ENCODE measurements at places on chromosomes 1 and 21.

DNA sequence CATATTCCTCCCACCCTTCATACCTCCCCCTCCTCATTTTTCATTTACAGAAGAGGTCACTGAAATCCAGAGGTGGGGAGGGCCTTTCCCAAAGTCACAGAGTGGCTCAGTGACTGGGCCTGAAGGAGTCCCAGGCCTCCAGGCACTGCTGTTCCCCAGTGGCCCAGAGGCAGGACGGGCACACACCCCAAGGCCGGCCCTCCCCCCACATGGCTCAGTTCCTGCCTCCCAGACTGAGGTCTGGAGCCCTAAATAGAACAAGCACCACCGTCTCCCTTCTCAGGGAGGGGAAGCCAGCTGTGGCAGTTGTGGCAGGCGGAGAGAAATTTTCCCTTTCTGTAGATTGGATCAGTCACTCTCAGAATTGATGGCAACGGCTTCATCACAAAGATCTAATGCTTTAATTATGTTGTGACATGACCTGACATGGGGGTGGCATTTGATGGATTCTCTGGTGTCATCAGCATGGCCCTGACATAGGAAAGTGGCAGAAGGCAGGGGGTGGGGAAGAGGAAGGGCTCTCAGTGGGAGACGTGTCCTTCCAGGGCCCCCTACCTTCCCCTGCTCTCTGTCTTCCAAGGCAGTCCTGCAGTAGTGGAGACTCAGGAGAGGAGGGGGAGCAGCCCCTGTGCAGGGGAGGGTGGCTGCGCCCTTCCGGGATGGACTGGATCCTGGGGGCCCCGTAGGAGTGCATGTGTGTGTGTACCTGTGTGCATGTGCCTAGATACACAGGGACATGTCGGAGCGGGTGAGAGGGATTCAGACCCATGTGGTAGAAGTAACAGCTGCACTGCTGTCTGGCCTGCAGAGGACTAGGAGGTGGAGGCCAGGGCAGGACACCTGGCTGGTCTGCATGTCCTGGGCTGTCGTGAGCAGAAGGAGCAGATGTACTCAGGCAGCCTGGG is 41.2 kb upstream of the FOXO6 start:
- DNase-seq, result no peak

DNA sequence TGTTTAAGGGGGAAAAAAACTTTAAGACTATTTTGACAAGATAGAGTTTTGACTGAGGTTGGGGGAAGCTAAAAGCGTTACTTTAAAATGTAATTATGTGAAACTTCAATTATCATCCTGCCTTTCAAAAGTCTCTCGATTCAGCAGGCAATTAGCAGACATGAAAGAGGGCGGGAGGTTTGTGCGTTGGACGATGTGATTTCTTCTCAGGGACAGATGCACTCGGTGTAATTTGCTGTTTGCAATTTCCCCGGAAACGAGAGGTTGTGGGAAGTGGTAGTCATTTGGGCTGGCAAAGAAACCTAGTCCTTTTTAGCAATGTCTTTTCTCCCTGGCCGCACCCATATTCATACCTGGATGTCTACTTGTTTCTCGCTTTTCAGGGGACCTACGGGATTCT is 27.1 kb downstream of the KAZN start:
- DNase-seq, result no peak

DNA sequence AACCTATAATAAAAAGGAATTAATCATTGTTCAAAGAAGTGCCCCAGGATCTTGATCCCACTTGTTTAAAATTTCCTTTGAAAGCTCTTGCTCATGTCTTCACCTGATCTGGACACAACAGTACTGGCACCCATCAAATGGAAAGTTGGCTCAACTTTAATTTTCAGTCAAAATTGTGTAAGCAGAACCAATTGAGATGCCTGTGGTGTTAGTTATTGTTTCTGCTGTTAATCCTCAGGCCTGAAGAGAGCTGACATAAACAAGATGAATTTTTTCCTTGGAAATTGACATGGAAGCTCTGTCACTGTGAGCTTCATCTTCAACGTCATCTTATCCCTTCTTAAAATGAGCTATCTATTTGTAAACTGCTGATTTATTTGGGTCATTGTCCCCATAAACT is 88.3 kb upstream of the TNFSF4 start:
- no peak for DNase-seq

- no peak for DNase-seq
These were observed 46.3 kb downstream of the POFUT2 start for GRCh38 chr21:45241357-45241756.

- no peak for DNase-seq
These were observed 75.6 kb upstream of the CNTN2 start for GRCh38 chr1:204967451-204967850.

GRCh38 chr1:54836594-54836993 is 35.5 kb upstream of the TTC22 start:
- DNase-seq, result no peak

DNA sequence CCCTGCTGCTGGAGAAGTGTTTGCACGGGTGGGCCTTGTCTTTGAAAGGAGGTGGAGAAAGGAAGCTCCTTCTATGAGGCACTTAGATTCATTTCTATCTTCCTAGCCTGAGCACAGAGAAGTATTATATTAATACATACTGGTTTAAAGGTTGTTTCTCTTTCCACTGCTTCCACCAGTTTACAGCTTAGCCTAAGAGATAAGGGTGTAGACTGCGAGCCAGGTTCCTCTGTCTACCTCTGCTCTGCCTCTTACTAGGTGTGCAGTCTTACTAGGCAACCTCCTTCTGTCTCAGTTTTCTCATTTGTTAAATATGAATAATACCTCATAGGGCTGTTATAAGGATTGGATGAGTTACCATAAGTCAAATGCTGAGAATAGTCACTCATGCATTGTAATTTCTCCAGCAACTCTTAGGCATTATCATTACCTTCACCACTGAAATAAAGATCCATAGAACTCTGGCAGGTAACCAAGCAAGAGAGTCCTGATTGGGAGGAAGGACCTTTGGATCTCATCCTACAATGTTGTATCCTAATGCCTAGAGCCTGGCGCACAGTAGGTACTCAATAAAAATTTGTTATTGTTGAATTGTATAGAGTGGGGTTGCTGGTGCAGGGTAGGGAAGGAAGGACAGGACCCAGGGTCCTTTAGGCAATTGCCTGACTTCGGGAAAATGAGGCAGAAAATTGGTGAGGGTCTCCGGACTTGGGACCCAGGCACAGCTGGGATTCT is 95.1 kb downstream of the TBX19 start:
- no peak for DNase-seq

GRCh38 chr1:32650248-32650751 is at the start of gene ZBTB8OS:
ZBTB8OS (minus strand) TSS chr1:32650550; CDS start chr1:32650529, 21 bp downstream.
- DNase-seq, result peak; percentile 94

DNA sequence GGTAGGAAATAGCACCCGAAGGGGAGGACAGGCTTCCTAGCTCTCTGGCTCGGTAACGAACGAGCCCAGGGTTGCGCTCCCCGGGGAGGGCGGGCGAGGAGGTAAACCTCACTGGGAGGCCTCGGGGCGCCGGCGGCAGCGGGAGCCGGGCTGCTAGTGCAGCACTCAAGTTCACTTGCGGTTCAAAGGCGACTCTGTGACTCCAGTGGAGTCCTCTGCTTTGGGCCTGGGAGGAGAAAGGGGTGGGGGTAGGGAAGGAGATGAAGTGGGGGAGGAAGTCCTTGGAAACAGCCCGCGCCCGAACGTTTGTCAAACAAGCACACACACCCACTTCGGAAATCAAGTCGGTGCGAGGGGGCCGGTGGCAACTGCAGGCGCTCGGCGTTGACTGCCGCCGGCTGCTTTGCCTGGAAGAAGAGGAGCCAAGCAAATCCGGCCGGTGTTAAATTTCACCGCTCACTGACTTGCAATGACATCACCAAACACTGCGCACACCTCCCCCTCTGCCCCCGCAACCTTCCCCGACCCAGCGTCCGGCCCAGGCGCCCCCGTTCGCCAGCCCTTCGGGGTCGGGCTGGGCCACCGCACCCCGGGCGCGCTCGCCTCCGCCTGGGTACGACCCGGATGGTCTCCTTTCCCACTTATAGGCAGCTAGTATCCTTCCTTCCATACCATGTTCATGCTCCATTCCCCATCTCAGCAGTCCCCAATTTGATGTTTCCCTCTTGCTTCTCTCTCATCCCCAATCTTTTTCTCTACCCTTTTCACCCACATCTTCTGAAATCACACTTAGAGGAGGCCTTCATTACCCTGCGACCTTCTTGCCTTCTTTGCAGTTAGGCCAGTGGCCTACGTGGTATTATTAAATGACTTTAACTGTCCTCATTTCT is at the start of gene COL24A1:
COL24A1 (minus strand) TSS at position 207 of the 890 bp plus-strand sequence. CDS start 376 bp downstream, outside the sequence.
- DNase-seq, result peak; percentile 34

- DNase-seq, result no peak
These were observed 114.9 kb downstream of the SEC16B start for GRCh38 chr1:177854951-177855350.

GRCh38 chr1:63103682-63104081 is 218.7 kb upstream of the FOXD3 start:
- DNase-seq, result no peak

DNA sequence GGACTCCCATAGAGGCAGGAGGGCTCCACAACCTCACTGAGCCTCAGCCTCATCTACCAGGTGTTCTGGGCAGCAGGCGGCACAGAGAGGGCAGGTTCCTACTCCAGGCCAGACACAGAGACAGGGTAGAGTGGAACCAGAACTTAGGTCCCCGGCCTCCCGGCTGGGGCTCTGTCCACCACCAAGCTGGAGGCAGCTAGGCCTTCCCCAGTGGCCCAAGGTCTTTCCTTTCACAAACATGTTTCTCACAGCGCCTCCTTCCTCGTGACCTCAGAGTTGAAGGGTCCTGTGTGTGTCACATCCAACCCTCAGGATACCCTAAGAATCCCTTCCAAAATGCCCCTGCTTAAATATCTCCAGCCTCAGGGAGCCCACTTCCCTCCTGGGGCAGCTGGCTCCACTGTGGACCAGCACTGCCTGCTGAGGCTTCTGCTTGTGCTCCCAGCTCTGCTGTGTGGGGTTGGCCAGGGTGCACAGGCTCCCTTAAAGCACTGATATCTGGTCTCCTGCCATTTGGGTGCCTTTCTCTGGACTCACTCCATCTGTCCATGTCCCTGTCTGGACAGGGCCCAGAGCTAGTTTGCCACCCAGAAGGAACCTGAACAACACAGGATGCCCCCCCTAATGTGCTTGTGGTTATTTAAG is 33.2 kb upstream of the MAGOH start:
- no peak for DNase-seq

DNA sequence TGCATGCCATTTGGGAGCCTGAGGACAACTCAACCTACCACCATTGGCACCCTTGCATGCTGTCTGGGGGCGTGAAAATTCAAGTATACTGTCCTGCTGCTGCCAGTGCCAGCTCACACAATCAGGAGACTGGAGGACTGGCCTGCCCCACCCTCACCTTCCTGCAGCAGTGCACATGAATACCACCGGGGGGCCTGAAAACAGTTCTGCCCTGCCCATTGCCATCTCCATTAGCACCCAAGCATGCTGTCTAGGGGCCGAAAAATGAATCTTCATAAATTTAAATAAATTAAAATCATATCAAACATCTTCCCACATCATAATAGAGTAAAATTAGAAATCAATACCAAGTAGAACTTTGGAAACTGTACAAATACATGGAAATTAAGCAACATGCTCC is 322.1 kb upstream of the TMPRSS15 start:
- no peak for DNase-seq

DNA sequence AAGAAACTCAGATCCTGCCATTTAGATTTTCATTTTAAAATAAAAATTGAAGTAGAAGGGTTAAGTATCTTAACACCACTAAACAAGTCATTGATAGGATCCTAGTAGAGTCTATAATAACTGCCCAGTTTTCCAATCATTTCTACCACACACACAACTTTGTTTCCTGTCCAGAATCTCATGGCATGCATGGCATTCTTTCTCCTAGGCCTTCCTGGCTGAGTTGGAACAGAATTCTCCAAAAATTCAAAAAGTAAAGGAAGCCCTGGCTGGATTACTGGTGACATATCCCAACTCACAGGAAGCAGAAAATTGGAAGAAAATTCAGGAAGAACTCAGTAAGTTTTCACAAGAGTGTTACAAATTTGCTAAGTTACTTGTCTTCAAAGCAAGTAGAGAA is 111.4 kb upstream of the BMP8A start:
- DNase-seq, result peak; percentile 27

DNA sequence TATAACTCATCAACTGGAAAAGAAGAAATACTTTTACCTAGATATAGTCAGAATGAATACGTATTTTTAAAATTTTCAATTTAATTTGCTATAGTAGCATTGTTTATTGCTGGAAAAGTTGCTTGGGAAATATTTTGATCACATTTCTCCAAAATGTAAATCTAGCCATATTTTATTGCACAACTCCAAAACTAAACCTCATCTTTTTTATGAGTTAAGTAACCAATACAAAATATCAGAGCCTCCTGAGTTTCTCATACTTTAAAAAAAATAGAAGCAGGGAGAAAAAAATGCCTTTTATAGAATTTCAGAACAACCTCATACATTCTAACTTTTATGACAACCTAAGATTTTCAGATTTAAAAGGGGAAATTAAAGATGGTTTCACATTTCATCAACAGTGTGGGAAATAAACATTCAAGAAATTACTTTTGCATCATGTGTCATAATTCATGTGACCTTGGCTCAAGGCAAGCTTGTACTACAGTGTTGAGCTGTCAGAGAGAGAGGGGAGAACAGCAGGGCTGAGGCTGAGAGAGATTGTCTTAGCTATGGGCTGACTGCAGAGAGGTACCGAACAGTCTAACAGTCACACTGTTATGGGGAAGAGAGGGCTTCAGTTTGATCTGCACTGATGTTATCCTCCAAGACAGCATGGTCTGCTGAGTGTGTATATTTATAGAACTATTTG is 519.0 kb downstream of the LTN1 start:
- DNase-seq, result peak; percentile 53

DNA sequence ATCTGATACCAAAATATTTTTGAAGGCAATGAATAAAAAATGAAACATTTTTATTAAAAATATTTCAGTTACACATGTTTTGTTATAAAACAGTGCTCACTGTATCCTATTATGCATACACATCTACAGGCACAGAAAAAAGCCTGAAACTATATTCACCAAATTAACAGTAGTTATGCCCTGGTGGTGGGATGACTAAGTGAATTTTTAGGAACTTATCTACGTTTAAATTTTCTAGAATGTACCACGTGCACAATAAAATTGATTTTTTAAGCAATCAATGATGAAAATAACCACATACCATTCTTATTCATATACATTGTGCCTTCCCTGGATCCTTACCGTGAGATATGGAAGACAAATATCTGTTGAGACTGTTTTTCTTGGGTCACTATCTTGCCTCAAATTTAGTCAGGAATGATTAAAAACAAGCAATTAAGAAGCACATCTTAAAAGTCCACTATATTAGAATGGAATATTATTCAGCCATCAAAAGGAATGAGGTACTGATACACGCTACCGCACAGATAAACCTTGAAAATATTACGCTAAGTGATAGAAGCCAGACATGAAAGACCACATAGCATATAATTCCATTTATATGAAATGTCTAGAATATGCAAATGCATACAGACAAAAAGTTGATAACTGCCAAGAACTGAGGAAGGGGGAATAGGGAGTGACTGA is 17.4 kb downstream of the TP53BP2 start:
- DNase-seq, result no peak

- DNase-seq, result peak; percentile 38
These were observed 40.0 kb downstream of the TYW3 start for GRCh38 chr1:74772945-74773344.

DNA sequence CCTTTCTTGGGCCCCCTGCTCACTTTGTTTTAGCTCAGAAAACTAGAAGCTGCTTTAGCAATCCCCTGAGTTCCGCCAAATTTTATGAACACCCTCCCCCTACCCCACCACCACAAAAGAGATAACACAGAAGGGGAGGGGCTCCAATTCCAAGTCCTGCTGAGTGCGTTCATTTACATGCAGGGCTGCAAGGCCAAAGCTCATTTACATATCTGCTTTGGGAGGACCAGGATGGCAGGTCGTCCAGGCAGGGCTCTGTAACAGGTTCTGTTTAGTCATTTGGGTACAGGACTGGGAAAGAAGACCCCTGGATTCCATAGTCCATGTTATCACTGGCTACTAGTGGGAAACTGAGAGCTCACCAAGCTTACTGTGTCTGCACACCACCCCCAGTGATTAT is 35.9 kb upstream of the KIF21B start:
- DNase-seq, result no peak

Measured in fibroblast of the aortic adventitia (primary cell).